Fibroblast of mammary gland (primary cell): ENCODE measurements at places on chromosomes 5 and 9.

GRCh38 chr5:52520171-52520570, 267.5 kb upstream of the ITGA1 start:
- no peak for DNase-seq

- peak; percentile 24 for DNase-seq
Measured at GRCh38 chr9:101727612-101728524, 10.6 kb downstream of the GRIN3A start.

- DNase-seq = no peak
Measured at GRCh38 chr9:79131824-79132377, 439.9 kb upstream of the TLE4 start.

GRCh38 chr5:81163651-81164050, 69.5 kb upstream of the CKMT2 start:
- DNase-seq = no peak

DNA sequence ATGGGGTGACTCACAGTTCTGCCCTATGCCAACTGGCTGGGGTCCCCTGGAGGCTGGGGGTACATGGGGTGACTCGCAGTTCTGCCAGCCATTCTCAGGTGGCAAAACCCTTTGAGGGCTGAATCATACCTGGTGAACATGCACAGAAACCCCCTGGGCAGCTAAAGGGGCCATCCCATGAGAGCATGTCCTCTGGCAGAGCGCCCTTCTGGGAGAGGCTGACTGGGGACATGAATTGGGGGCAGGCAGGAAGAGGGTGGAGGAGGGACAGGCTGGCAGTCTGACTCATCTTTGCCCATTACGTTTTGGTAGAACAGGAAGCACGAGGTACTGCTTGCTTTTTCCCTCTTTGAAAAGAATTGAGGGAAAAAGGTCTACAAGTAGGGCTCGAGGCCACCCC, 16.7 kb downstream of the TRAF1 start:
- no peak for DNase-seq

GRCh38 chr5:103119070-103119764, 721 bp downstream of the GIN1 start:
- peak; percentile 17 for DNase-seq

- no peak for DNase-seq
Measured at GRCh38 chr5:169374111-169374510, 73.2 kb upstream of the SLIT3 start.

- DNase-seq = no peak
Measured at GRCh38 chr5:175679411-175679810, 21.5 kb downstream of the HRH2 start.

DNA sequence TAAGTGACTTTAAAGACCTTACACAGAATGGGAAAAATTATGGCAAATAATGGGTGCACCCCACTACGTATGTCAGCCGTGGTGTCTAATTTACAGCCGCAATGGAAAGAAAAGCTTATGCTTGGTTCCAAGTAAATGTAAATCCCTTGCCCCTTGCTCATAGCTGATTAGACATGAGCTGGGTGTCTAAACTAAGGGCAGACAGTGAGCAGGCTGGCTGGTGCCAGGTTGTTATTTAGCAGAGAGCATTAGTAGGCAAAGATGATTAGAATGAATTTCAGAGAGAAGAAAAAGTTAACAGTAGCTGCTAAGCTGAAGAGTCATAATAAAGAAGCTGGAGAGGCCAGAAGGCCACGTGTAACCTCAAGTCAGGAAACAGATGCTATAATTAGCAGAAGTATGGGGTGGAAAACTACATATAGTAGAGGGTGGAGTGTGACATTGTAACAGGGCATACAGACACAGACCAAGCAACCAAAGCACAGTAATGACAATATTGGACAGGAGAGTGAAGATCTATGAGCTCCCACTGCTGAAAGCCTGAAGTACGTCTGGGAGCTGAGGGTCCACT, 257.7 kb downstream of the MCTP1 start:
- no peak for DNase-seq

DNA sequence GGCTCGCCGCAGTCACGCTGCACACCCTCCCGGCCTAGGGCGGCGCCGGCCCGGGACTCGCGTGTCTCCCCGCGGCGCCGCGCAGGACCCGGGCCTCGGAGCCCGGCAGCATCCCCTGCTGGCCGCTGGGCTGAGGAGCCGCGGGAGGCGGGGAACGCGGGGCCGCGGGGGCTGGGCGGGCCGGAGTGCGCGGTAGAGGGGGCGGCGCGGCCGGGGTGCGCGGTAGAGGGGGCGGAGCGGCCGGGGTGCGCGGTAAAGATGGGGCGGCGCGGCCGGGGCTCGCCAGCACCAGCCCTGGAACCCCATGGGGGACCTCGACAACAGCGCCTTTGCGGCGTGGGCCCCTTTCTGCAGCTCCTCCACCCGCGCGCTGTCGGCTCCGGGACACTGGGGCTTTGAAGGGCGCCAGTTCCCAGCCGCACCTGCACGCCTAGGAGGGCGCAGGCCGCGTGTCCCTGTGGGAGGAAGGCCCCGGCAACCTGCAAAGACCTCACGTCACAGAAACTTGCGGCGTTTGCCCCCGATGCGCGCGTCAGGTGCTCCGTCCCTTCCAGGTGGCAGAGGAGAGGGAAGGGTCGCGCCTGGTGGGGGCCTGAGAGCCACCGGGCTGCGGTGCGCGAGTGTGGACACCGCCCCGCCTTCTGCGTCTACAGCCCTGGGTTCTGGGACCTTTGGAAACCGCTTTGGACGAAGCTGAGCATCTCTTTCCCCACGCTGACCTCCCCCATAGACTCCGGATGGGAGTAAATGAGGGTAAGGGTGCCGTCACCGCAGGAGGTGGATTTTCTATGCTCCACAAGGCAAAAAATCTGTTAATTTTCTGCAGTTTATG, 49.6 kb downstream of the NSUN2 start:
- DNase-seq = no peak

- no peak for DNase-seq
Measured at GRCh38 chr5:24904981-24905517, 260.3 kb upstream of the CDH10 start.

GRCh38 chr5:170596482-170597044, 92.7 kb downstream of the KCNIP1 start:
- DNase-seq = no peak

GRCh38 chr5:143446535-143447226, 43.2 kb upstream of the NR3C1 start:
- DNase-seq = no peak

DNA sequence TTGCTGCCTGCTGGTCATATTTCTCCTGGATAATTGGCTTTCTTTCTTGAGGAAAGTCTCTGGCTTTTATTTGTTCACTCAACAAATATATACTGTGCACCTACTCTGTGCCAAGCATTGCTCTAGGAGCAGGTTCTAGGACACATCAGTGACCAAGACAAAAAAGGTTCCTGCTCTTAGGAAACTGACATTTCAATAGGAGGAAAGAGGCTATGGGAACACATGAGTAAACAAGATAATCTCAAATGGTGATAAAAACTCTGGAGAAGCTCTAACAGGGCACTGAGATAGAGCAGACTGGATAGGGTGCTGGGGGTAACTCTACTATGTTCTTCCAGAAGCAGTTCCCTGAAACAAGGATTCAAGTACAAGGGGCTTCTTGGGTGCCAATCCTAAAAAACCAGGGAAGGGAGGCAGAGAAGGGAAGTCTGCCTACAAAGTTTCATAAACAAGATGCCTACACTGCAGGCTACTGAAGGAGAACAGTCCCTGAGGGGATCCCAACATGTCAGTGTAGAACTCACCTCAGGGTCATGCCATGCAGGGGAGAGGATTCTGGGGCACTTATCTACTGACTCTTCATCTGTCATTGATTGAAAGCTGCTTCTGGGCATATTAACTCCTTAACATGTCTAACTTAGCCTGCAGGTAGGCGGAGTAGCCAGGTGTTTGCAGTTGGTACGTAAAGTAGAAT, 181.3 kb downstream of the GRIA1 start:
- DNase-seq = no peak

DNA sequence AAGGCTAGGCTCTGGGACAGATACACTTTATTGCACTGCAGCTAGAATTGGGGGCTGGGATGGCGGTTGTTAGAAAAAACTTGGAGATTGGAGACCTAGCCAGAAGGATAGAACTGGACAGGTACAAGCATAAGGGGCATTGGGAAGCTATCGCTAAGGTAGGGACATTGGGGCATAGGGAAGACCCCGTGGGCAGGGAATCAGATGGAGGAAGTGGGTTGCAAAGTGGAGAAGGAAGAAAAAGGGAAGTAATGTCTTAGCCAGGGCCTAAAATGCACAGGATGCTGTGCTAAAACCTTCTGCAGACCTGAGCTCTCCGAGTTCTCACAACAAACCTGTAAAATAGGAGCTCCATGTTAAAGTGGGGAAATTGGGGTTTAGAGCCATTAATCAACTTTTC, 178.2 kb downstream of the ZDHHC21 start:
- no peak for DNase-seq

- DNase-seq = no peak
Measured at GRCh38 chr9:125330587-125330986, 69.0 kb downstream of the GAPVD1 start.

- DNase-seq = no peak
Measured at GRCh38 chr5:123273984-123274383, 149.2 kb downstream of the CEP120 start.

- no peak for DNase-seq
Measured at GRCh38 chr5:100789694-100790093, 113.4 kb downstream of the ST8SIA4 start.

GRCh38 chr5:133129289-133129688, 77.5 kb downstream of the HSPA4 start:
- DNase-seq = no peak

DNA sequence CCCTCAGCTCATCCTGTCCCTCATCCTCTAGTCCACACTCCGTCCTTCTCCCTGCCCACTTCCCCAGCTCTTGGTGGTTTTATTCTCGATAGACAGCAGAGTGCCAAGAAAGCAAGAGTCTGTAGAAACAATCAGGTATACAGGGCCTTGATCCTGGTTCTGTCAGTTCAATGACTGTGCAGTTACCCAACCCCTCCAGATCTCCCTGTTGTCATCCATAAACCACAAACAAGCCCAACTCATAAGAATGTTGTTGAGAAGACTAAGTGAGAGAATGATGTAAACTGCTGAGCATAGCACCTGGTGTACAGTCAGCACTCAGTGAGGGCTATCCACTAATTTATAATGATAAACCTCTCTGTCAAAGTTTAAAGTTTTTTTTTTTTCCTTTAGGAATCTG, 31.3 kb downstream of the ISL1 start:
- DNase-seq = no peak

- DNase-seq = no peak
Measured at GRCh38 chr9:36858805-36859375, 175.2 kb downstream of the PAX5 start.

DNA sequence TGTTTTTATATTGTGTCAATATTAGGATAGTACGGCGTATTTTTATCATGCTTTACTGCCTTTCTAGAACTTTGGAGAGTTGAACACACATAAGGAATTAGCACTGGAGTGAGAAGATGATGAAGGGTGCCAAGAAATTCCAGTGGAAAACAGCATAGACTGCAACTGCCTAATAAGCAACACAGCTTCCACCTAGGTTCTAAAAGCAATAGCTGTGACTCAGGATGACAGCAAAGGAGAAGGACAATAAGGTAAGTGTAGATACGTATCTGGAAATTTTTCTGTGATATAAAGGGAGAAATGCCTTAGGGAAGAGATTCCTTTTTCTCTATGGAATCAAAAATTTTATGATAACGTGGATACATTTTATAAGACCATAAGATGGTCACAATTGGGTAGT, 7.4 kb downstream of the PTPRD start:
- no peak for DNase-seq

DNA sequence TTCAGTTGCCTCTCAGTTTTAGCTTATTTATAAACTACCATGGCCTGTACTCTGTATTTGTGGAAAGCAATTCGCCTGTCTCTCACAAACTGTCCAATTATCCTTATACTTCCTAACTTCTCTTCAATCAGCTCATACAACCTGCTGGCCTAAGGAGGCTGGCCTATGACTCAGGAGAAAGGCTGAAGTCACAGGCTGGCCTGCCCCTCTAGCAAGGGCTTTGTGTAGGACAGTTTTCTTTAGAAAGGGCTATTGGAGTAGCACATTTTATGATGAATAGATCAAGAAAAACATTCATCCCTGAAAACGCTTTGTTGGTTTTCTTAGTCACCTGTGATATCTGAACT, 988.7 kb upstream of the ARRDC3 start:
- DNase-seq = peak; percentile 42

DNA sequence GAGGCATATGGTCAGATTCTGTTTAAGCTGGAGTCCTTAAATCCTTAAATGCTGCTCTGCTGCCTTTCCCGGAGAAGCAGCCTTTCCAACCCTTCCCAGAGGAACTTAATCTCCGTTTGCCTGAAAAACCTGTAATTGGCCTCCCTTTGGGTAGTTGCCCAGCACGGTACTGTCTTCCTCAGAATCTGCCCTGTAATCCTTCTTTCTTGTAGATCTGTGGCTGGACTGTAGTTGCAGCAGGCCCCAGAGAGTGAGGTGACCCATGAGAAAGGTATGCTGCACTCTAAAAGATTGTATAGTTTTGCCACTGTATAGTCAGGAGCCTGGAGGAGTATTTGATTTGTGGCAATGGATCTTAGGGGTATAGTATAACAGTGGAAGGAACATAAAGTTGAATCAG, 11.7 kb downstream of the SPIN1 start:
- peak; percentile 70 for DNase-seq

DNA sequence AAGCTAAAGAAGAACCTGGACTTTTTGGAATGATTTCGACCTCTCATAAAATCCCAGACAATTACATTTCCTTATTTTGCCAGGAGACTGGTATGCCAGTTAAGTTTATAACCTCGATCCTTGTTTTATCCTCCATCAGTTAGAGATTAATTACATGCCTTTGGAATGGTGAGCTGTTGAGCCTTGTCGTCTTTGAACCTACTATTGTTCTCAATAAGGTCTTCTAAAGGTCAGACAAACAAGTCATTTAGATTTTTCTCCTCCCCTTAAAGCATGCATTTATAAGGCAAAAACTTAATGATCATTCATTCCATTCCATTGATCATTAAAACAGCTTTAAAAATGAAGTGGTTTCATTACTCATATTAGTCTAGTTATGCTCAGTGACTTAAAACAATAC, 304.9 kb downstream of the DOCK8 start:
- DNase-seq = no peak

DNA sequence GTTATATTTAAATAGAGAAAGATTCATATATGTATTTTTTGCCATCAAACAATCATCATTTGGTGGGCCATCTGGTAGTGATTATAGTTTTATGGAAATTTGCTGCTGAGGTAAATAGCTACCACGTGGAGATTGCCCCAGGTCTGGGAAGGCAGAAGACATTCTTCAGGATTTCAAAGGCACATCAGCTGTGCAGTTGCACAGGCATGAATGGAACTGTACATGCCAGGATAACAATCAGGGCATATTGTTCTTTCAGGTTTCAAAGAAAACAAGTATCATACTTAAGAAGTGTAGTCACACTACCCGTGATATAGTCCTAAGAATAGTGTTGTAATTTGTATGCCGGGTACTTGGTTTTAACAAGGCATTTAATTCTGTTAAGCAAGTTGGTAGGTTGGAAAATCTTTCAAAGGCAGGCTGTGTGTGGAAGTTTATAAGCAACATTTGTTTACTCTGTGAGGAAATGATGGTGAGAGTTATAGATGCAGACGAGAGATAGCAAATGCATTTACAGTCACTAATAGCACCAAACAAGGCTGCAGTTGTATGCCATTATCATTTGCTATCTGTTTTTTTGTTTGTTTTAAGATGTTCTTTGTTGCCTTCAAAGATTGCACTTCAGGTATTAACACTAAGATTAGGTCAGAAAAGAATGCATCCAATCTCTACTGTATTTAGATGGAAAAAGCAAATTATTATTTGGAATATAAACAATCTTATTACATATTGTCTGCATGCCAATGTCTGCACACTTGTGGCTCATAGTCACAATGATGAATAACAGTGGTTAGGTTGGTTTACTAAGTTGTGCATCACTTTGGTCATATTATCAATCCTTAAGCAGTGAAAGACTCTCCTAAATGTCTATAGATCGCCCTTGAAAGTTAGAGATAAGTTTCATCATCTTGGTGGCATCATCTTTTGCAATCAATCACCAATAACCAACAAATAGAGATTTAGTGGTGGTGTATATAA, 55.3 kb downstream of the RPS23 start:
- no peak for DNase-seq
